CD4-positive, alpha-beta memory T cell (primary cell): ENCODE measurements at places on chromosomes 1 and 21.
A peak's percentile ranks its signal among the peaks of the same experiment; 100 is the strongest.

- no peak for DNase-seq
Observed at GRCh38 chr1:56411484-56412180, 167.7 kb downstream of the PLPP3 start.

DNA sequence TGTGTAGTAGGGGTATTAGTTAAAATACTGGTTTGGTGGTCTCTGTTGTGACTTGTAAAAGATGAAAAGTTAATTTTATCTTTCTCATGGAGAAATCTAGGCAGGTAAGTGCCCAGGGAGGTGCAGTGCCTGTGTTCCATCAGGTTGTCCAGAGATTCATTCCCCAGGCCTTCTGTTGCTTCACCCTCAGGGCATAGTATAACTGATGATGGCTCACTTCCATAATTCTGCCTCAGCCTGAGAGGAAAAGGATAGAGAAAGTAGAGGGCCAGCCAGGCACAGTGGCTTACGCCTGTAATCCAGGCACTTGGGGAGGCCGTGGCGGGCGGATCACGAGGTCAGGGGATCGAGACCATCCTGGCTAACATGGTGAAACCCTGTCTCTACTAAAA is 153.9 kb downstream of the FMN2 start:
- DNase-seq: no peak

GRCh38 chr1:36115200-36115669 is 9.8 kb downstream of the COL8A2 start:
- no peak for DNase-seq

DNA sequence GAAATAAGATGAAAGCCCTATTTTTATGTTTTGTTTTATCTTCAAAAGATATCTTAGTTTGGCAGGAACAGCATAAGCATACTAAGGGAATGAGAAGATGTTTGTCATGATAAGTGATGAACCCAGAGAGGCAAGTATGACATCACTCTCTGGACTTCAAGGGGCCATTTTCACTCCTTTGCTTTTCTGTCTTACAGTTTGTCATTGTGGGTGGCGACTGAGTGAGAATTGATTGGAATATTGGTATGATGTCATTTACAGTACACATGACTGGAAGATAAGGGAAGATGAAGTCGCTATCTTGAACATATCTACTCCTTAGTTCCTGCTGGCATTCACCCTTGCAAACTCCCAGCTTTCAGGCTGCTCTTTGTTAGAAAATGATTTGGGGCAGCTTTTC is 258.1 kb upstream of the RAB4A start:
- DNase-seq: no peak

DNA sequence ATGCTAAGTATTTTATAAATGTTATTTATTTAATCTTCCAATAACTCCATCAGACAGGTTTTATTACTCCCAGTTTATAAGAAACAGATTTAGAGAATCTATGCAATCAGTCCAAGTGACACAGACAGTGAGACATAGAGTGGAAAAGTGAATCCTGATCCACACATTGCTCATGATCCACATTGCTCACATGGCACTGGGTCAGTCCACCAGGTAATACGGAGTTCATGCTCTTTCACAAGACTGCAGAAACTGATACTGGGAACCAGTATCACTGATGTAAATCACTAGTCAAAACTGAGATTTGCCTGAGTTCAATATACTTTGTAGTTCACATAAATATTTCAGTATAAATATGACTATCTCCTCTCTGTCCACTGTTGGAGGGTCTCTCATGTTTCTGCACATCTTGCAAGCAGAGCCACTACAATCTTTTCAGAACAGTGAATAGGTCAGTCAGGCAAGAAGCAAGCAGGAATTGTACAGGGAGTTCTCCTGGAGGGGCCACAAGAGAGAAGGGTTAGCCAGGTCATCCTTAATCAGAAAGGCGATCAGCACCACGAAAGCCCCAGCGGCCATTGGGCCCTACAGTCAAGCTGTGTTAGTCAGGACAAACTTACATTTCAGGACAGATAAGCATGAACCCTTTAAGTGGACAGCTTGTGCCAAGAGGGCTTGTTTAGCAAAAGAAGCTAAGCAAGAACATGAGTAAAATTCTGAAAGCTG is 275.4 kb upstream of the NR5A2 start:
- DNase-seq: no peak

DNA sequence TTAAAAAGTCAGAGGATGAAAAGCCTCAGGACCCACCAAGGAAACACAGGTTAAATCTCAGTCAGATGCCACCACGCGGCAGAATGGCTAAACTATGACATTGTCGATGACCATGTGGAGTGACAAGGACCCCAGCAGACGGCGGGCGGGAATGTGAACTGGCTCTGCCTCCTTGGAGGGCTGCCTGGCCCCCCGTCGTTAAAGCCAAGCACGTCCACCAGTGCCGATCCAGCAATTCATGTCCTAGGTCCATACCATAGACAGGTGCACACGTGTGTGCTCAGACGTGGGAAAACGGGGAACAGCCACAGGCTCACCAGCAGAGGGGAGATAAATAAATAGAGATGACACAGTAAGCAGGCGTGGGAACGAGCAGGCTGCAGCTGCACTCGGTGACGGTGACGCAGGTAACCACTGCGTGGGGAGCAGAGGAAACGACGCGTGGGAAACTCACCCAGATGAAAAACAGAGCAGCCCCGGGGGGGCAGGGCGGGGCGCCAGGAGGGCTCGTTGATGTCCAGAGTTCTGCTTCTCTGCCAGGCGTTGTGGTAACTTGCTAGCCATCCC is 28.3 kb upstream of the PCBP3 start:
- peak; percentile 91 for DNase-seq

GRCh38 chr1:170153417-170153816 is 7.7 kb downstream of the NTMT2 start:
- DNase-seq: no peak

GRCh38 chr1:229908689-229909088 is 158.3 kb upstream of the GALNT2 start:
- DNase-seq: no peak

- no peak for DNase-seq
Observed at GRCh38 chr1:20480243-20480944, 5.6 kb downstream of the CAMK2N1 start.

- DNase-seq: no peak
Observed at GRCh38 chr21:33059380-33059841, 10.5 kb upstream of the OLIG1 start.

DNA sequence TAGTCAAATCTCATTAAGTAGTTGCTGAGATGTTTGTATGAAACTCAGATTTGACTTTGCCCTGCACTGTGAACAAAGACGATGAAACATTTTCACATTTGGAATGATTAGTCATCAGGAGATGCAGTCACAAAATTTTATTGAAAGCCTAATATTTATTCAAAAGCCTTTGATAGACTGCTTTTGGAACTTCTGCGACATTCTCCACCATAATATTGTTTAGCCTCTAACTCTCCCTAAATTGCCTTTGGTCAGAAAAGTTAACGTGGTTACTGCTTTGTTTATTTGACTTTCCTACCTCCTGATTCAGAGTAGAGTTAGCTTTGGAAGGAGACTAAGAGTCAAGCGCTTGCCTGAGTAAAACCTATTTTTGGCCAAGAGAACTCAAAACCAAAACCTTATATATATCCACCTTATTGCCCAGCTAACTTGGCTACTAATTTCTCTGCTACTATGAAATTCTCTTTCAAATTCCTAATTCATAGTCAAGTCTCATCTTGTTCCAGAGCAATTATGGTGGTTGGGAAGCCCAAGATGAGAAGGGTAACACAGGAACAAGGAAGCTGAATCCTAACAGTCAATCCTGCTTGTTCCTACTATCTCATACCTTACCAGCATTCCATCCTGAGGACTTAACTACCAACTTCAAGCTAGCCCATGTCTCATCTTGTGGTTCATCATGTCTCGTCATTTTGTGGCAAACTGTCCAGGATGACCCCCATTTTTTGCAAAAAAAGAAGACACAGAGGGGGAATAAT is 429.6 kb downstream of the USP25 start:
- no peak for DNase-seq

DNA sequence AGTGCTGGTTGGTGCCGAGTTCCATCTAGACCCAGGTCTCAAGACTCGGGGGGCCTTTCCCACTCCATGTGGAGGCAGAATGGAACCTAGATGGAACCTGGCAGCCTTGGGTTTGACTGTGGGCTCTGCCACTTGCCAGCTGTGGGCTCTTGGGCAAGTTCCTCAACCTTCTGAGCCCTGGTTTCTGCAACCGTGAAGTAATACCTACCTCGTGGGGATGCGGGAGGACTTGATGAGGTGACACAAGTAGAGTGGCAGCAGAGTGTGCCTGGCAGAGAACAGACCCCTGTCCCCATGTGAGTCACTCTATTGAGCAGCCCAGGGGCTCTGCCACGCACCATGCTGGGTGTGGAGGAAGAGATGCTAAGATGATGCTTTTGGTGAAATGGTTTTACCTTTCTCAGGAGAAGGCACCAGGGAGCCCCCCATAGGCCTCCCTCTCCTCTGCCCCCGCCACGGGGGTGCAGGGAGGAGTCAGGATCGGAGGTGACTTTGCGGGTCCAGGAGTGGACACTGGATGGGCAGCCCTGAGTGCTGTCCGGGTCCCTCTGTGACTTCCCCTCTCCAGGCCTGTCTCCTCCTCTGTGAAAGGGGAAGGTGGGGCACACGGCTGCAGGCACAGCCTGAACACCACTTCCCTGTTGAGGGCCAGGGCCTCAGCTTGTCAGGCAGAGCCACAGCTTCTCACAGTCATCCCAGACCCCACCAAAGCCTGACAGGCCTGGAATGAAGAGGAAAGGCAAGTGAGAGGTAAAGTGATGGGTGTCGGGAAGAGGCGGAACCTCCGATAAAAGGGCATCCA is 36.7 kb upstream of the EDN2 start:
- DNase-seq: peak; percentile 5

- no peak for DNase-seq
Observed at GRCh38 chr1:233386336-233386735, 58.8 kb downstream of the MAP3K21 start.

GRCh38 chr21:42611852-42612251 is 41.6 kb upstream of the PDE9A start:
- no peak for DNase-seq

GRCh38 chr1:229383961-229384360 is 41.1 kb upstream of the CCSAP start:
- DNase-seq: no peak

- no peak for DNase-seq
Observed at GRCh38 chr21:34615487-34615814, 538 bp upstream of the RCAN1 start.

DNA sequence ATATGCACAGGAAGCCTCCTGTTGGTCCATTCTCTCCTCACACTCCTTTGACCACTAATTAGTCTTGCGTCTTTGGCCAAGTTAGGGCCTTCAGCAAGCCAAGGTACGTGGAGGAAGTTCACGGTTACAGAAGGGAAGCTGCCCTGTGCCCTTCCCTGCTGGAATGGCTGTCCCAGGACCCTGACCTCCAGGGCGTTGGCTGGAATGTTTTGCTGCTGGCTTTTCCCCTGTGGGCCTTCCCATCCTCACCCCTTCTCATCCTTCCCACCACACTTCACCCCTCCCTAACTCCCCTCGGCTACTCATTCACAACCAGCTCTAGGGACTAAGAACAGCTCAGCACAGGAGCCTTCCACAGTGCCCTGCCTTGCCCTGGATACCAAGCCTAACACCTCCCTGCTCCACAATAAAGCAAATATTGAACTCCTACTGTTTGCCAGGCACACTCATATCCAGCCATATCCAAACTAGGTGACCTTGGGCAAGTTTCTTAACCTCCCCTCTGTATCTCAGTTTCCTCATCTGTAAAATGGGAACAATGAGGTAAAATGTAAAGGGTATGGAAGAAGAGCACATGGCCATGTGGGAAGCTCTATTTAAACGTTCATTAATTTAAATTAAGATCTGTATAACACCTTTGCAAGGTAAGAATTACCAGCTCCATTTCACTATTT is 8.8 kb upstream of the CDCP2 start:
- DNase-seq: no peak

- DNase-seq: no peak
Observed at GRCh38 chr1:97791251-97791650, 129.6 kb downstream of the DPYD start.

- no peak for DNase-seq
Observed at GRCh38 chr1:245091818-245092637, 62.8 kb upstream of the KIF26B start.

- DNase-seq: no peak
Observed at GRCh38 chr21:46187814-46188213, 3.6 kb upstream of the SPATC1L start.

DNA sequence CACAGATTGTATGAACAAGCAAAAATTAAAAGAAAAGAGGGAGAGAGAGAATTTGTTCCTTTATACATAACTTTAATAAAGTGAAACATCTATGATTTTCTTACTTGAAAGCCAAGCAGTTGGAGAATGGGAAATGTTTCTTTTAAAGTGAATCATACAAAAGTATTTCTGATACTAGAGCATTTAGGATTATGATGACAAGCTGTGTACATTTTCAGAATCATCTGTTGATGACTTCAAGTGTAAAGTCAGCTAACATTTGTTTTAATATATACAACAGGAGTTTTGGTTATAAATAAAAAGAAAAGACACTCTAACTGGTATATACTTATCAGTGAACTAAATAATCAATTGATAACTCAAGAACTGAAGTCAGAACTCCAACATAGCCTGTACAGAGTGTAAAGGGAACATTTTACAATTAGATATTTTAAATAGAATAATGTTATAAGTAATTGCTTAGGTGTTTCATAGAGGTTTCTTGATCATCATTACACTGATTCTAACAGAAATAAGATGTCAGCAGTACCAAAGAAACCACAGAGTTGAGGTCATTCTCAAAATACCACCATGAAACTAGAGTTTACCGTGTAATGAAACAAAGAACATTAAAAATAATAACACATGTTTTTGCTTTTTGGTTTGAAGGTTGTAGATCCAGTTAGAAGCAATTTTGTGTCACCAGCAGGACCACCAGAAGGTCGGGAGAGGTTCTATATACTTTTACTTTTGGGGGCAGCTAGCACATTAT is 103.4 kb downstream of the COL24A1 start:
- no peak for DNase-seq

DNA sequence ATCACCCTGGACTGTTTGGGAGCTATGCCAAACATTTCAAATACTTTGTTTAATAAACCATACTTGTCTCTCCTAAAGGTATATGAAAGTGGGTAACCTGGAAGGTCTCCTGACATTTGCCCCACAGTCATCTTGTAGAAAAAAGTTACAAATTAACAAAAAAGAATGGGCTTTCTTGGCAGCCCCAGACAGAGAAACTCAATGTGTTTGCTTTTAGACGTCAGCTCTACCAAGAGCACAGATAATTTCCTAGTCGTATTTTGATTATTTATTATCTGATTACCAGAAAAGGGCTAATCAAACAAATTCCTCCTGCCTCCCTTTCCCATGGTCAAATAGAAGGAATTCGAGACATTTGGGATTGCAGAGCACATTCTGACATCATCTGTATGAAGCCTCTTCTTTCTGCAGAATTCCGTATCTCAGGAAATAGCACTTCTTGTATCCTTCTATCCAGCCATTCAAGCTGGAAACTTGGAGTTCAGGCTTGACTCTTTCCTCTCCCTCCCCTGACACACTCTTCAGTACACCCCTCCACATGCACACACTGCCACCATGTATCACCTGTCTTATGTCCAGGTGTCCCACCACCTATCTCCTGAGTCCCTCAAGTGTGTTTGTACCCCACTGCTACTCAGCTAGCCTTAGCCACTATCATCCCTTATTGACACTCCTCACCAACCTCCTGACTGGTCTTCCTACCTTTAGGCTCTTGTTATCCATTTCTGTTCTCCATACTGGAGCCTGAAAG is 42.8 kb upstream of the LEPR start:
- DNase-seq: no peak
